T-helper 2 cell (primary cell): ENCODE measurements at places on chromosomes 7 and 10.
A peak's percentile ranks its signal among the peaks of the same experiment; 100 is the strongest.

GRCh38 chr10:27568196-27569175 lies 64.4 kb downstream of the RAB18 start:
- peak; percentile 50 for DNase-seq

GRCh38 chr7:121032645-121033460 lies 44.3 kb downstream of the CPED1 start:
- no peak for DNase-seq

GRCh38 chr7:20038676-20039075 lies 178.5 kb downstream of the MACC1 start:
- no peak for DNase-seq

DNA sequence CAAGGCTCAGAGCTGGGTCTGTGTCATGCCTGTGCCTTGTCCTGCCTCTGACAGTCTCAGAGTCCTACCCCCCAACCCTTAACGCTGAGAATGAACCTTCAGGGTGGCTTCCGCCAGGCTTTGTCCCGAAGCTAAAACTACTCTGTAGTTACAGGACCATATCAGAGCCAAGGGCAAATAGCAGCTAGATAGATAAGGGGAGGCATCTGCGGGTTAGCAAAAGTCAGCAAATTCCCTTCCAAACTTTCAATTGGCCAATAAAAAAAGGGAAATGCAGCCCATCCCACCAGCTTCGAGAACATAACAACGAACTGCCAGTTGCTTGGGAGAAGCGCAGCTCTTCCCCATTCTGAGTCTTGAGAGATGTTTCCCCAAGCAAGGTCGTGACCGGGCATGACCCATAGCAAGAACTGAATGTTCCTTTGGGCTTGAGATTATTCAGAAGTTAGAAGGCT lies 17.7 kb downstream of the CCL24 start:
- DNase-seq = no peak

DNA sequence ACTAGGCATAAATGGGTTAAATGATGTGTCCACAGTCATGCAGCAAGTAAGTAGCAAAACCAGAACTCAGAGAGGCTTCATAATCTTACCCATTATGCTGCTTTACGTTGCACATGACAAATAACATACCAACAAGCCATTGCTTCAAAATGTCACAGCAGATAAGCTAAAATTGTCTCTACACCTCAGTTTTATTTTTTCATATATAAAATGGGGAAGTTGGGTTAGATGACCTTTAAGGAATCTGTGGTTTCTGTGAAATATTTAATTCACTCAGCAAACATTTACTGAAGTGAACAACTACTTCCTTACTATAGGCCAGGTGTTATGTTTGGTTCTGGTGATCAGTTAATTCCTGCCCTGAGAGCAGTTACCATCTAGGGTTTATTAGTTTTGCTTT lies 2.2 kb upstream of the ASCC1 start:
- no peak for DNase-seq

DNA sequence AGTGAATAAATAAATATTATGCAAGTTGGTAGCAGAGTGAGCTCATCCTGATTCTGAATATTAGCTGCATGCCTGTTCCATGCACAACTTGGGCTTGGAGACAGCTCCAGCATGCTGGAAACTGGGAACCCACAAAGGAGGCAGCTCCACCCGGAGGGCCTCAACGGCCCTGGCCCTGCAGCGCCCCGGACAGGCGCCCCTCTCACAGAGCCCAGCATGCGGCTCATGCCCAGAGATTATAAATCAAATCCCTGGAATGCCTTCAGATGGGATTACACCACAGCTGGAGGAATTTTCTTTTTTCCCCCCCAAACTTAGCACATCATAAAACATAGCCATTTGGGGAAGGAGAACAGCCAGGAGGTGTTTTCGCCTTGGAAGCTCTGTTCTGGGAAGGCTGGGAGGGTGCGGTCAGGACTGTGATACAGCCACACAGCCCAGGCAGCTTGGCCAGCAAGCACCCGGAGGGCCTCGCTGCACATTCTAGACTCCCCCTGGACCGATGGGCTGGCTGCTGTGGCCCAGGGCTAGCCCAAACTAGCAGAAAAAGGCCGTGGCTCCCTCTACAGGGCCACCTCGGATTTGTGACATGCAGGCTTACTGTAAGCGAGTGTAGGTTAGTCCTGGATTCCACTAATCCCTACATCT lies 102.4 kb downstream of the PTPN20 start:
- no peak for DNase-seq

DNA sequence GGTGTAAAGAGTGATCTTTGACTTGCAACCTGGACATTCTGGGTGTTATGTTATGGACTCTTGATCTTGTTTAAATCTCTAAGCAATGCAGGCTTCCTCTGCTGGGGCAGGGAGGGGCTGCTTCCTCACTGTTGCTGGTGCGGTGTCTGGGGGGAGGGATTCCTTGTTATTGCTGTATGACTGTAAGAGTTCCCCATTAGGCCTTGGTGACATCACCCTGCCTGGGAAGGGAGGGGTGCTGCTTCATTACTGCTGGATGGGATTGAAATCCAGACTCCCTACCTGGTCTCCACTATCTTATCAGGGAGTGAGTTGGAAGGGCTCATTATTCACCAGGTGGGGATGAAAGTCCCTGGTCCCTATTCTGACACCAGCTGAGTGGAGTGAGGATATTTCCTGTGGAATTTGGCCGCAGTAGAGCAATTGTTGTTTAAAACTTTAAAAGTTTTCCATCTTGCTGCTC lies 8.8 kb downstream of the OGDH start:
- DNase-seq = no peak

- DNase-seq = no peak
These were observed 82.8 kb upstream of the ZNF32 start for GRCh38 chr10:43731486-43731885.

GRCh38 chr10:86210416-86210815 lies 156.2 kb downstream of the GRID1 start:
- no peak for DNase-seq

- DNase-seq = no peak
These were observed 55.2 kb downstream of the DOCK4 start for GRCh38 chr7:112150823-112151641.

- no peak for DNase-seq
These were observed 79.5 kb downstream of the COL13A1 start for GRCh38 chr10:69881202-69881601.

GRCh38 chr7:81533426-81533825 lies 236.4 kb downstream of the HGF start:
- no peak for DNase-seq

DNA sequence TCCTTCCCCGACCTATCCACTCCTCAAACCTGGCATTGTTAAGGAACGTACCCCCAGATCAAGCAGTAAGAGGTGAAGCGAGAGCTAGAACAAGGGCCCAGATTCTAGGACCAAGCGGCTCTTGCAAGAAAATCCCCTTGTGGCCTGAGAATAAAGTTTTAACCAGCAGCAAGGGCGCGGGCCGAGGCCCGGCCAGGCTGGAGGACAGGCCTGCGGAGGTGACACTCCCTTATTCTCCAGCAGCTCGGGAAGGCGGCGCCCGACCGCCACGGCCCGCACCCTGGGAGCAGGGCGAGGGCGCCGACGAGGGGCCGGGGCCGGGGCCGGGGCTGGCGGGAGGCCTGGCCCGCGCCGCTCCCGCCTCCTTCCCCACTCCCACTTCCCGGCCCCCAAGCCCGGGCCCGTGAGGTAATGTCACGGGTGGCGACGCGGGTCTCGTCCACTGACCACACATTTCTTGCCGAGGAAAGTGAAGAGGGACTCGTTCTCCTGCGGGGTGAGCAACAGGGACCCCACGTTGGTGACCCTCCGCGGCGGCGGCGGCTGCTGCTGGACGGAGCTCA lies 551 bp downstream of the WASL start:
- DNase-seq = peak; percentile 15

DNA sequence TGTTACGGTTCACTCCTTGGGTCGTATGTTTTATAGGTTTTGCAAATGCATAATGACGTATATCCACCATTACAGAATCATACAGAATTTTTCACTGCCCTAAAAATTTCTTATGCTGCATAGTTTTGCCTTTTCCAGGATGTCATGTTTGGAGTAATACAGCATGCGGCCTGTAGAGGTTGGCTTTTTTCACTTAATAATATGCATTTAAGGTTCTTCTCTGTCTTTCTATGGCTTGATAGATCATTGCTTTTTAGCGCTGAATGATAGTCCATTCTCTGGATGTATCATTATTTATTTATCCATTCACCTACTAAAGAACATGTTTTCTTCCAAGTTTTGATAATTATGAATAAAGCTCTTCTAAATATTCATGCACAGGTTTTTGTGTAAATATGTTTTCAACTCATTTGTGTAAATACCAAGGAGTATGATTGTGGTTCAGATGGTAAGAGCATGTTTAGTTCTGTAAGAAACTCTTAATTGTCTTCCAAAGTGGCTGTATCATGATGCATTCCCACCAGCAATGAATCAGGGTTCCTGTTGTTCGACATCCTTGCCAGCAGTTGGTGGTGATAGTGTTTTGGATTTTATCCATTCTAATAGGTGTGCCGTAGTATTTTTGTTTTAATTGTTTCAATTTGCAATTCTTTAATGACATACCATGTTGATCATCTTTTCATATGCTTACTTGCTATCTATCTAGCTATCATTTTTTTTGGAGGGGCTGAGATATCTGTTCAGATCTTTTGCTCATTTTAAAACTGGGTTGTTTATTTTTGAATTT lies 531.2 kb upstream of the GHITM start:
- DNase-seq = no peak

- peak; percentile 8 for DNase-seq
These were observed 34.3 kb downstream of the NPY start for GRCh38 chr7:24318326-24318725.

DNA sequence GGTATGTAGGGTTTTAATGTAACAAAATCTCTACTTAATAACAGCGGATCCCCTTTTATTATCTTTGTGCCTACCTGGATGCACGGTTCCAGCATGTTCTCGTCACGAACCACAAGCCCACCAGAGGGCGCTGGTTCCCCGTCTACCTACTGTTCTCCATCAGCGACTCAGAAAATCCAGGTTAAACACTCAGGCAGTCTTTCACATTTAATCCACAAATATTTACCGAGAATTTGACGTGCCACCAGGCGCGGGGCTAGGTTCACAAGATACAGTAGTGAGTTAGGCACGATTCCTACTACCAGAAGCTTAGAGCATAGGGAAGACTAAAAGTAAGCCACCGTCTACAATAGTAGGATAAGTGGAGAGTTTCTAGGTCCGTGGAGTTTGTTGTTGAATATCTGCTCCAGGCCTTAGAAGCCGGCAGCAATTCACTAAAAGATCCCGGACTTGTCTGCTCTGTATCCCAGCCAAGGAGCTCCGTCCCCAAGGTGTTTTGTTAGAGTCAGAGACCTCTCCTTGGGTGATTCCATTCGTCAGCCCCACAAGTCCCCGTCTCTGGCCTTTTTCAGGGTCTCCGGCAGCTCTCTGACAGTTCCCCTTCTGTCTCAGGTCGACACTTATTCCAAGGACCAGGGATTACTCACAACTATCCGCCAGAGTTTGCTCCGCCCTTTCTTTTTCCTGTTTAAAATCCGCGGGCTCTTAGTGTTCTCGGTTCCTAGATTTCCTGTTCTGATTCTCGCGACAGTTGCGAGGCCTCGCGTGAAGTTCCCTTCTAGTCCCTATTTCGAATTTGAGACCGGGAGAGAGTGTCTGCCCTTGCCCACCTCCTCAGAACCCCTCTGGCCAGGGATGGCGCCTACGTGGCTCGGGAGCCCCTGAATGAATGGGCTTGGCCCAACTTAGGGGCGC lies 1.5 kb upstream of the KAZALD1 start:
- peak; percentile 83 for DNase-seq

DNA sequence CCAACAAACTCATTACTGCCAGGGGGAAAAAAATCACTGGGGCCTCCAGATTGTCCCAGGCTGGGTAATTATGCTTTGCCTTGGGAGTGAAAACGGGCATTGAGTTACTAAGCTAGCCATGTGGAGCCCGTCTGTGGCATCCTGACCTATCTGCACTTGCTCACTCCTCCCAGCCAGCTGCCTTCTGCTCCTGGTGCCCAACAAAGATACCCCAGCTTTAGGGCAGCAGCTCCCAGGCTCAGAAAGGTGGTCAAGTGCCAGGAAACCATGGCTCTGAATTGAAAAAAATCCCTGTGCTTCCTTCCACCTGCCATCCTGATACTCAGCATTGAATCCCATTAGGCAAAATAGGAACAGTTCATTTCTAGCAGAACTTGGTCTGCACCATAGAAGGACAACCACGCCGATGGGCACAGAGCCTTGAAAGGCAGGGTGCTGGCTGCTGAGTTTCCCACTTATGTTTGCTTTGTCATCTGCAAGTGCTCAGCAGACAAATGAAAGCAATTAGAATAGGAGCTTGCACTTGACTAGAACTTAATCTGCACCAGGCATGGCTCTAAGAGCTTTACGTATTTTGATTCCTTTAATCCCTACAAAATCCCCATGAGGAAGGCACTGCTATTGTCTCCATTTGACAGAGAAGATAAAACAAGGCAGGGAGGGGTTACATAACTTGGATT lies 42.8 kb downstream of the HSPA12A start:
- DNase-seq = no peak

DNA sequence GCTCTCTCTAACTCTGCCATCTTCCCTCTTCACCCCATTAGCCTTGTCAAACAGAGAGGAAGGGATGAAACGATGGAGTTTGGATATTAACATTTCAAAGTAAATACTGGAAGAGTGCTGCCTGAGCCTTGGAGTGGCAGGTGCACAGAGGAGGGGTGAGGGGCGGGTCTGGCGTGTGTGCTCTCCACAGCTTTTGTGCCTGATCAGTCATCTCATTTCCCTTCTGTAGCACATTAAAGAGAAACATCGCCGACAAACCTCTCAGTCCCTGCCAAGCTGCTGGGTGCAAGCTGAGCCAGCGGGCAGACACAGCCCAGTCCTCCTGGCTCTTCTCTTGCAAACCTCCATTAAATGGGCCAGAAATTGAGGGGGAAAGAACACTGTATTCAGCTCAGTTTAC lies 76.2 kb downstream of the SLIT1 start:
- DNase-seq = no peak

GRCh38 chr10:24432478-24433416 lies 223.8 kb downstream of the KIAA1217 start:
- no peak for DNase-seq

DNA sequence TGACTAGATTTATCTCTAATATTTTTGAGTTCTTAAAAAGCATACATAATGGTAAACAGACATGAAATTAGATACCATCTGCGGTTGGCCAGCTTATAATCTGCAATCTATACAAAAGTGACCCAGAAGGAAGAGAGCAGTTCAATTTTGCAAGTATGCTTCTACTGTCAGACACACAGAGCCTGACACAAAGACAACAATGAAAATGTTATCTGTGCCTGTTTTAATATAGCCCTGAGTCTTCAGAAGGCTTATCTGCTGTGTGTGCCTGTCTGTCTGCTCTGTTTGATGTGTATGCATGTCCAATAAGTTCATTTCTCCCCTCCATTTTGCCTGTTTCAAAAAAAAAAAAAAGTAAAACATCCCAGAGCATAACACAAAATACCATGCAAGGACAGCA lies 73.3 kb upstream of the FHIP2A start:
- no peak for DNase-seq

GRCh38 chr10:24174014-24174413 lies 34.9 kb upstream of the KIAA1217 start:
- DNase-seq = no peak

GRCh38 chr10:109880886-109881768 lies 42.2 kb downstream of the XPNPEP1 start:
- no peak for DNase-seq
